Spleen (tissue), 13 donors: ENCODE measurements at places on chromosomes 5 and 9. TPM values are rescaled to one million over a fixed set of nuclear protein-coding genes. Genes with fewer than 3 reads are reported as not detected.

DNA sequence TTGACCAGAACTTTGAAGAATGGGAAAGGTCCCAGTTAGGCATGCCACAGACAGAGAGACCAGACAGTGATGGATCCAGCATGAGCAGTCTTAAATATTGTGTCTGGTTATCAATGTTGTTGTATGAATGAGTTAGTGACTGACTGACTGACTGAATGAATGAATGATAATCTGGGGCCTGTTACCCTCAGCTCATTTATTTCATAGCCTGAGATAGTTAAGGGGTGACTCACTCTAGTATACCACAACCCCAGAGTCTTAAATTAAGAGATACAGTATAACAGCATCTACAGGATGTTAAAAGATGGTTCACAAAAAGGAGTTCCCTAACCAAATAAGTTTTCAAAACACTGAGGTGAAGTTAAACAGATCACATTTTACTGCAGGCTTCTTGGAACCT, 133.5 kb downstream of the SGCD start:
- no peak for DNase-seq

DNA sequence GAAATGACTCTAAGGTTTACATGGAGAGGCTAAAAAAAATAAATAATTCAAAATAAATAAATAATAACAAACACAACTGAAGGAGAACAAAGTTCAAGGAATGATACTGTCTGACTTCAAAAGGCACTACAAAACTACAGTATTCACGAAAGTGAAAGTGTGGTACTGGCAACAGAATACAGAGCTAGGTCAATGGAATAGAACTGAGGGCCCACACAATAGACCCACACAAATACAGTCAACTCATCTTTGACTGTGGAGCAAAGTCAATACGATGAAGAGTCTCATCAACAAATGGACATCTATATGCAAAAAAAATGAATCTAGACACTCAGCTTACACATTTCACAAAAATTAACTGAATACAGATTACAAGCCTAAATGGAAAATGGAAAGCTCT, 75.3 kb downstream of the FBXW11 start:
- no peak for DNase-seq

DNA sequence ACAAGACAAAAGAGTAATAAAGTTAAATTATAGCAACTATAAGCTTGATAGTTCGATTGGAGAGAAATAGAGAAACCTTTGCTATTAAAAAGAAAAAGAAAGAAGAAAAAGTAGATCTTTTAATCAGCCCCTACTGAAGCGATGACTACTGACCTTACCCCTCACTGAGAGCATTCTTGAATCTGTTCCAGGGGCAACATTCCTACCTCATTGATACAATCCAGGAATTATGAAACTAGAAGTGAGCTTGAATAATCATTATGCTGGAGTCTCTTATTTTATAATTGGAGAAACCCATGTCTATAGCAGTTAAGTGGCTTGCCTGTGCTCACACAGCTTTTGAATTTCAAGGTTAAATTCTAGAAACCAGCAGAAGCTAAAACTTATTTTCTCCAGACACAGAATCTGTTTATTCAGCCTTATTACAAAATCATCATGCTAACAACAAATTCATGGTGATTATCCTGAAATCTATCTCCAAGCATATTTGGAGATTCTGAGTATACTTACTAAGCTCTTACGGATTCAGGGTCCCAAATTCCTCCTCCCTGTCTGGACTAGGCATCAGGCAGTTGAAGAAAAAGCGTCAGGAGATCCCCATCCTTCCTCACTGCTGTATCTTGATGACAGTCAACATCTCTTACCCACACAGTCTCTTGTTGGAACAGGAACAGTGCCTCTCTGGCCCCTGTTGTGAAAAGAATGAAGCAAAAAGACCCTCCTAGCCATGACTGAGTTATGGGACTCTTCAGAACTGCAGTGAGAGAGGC, 547.6 kb upstream of the WWC1 start:
- DNase-seq, result no peak

DNA sequence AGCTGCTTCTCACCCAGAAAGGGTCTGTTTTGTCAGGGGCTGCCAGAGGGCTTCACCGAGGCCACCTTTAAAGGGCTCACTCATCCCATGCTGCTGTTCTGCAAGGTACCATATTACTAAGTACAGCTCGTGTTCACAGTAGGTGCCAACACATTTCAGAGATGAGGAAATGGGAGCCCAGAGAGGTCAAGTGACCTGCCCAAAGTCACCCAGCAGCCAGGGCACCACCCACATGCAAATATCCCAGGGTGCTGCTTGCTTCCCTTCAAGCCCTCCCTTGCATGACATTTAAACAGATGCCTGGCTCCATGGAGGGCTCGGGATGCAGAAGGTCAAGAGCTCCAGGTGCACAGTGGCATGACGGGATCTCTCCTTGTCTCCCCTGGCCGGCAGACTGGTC, 123.5 kb upstream of the SARDH start:
- DNase-seq, result no peak

GRCh38 chr5:69364414-69364813, 4.9 kb downstream of the AK6 start:
- no peak for DNase-seq

GRCh38 chr5:79436224-79436623, 77.7 kb downstream of the HOMER1 start:
- DNase-seq, result no peak

- DNase-seq, result no peak
These were observed 17.0 kb downstream of the ACO1 start for GRCh38 chr9:32401488-32401887.

DNA sequence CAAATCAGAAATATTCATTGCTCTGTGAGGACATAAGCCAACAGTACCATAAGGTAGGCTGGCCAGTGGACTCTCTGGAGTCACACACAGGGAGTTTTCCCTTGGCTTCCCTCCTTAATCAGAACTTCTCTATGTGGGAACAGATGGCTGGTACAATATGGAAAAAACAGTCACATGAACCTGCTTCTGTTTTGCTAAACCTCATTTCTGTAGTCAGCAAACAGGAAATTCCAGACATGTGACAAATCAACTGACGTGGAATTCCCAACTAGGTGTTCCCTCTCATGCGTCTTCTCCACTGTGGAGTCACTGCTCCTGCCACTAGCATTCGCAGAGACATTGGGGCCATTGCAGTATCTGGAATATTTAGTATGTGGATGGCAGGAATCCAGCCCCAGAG, 617.6 kb downstream of the KIF4B start:
- DNase-seq, result no peak

DNA sequence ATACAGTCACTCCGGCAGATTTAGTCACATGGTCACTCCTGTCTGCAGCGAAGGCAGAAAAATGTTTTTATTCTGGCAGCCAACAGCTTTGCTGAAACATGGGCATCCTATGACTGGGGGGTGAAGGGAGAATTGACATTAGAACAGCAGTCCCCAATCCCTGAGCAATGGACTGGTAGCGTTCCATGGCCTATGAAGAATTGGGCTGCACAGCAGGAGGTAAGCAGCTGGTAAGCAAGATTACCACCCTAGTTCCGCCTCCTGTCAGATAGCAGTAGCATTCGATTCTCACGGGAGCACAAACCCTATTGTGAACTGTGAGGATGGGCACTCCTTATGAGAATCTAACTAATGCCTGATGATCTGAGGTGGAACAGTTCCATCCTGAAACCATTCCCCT, 93.1 kb upstream of the FTMT start:
- DNase-seq, result no peak

TIFAB gene
- 0.68 TPM for total RNA-seq

SPEF2 gene
- 22.6 TPM for total RNA-seq

APBA1 gene
- total RNA-seq, result 12.5 TPM

FAM81B gene
- not detected for total RNA-seq

SLC25A2 gene
- 2.2 TPM for total RNA-seq
